ENCODE measurements at places on chromosomes 4 and X. TPM values are rescaled to one million over a fixed set of nuclear protein-coding genes. Genes with fewer than 3 reads are reported as not detected.

The IGSF1 gene
- 1.7 TPM for total RNA-seq

The GAB1 gene
- 8.1 TPM for total RNA-seq

The ANOS1 gene
- 3.3 TPM for total RNA-seq

The SPANXA1 gene
- total RNA-seq, result not detected

The SUPT20HL2 gene
- total RNA-seq, result not detected

The NLRP2B gene
- total RNA-seq, result not detected

The ZMAT1 gene
- 1.6 TPM for total RNA-seq

The HSFX2 gene
- total RNA-seq, result 0.35 TPM

The TRAM1L1 gene
- 1.4 TPM for total RNA-seq

The CSN1S1 gene
- total RNA-seq, result not detected

The PNMA5 gene
- total RNA-seq, result not detected

The CD38 gene
- 3.2 TPM for total RNA-seq

The CPEB2 gene
- 14.9 TPM for total RNA-seq

The GLRA2 gene
- total RNA-seq, result not detected

The PIN4 gene
- total RNA-seq, result 14.6 TPM

The HSD17B11 gene
- 22.9 TPM for total RNA-seq

The GYPB gene
- total RNA-seq, result not detected

The FOXR2 gene
- not detected for total RNA-seq

The TDO2 gene
- total RNA-seq, result not detected

The OTC gene
- not detected for total RNA-seq

The CT47B1 gene
- not detected for total RNA-seq

The MGAT4D gene
- not detected for total RNA-seq

The DDIT4L gene
- 6.9 TPM for total RNA-seq

The MTTP gene
- not detected for total RNA-seq

The PABPC4L gene
- total RNA-seq, result 2.0 TPM

The SLC6A14 gene
- total RNA-seq, result not detected

The TENM3 gene
- 40.3 TPM for total RNA-seq

The PCDH10 gene
- total RNA-seq, result 1.3 TPM

The MAGEA2 gene
- not detected for total RNA-seq

The UGT2A1 gene
- not detected for total RNA-seq

The XAGE3 gene
- not detected for total RNA-seq
